CD4-positive, CD25-positive, alpha-beta regulatory T cell (primary cell): ENCODE measurements at places on chromosomes 5 and 9. TPM values are rescaled to one million over a fixed set of nuclear protein-coding genes. Genes with fewer than 3 reads are reported as not detected.
A peak's percentile ranks its signal among the peaks of the same experiment; 100 is the strongest.

DNA sequence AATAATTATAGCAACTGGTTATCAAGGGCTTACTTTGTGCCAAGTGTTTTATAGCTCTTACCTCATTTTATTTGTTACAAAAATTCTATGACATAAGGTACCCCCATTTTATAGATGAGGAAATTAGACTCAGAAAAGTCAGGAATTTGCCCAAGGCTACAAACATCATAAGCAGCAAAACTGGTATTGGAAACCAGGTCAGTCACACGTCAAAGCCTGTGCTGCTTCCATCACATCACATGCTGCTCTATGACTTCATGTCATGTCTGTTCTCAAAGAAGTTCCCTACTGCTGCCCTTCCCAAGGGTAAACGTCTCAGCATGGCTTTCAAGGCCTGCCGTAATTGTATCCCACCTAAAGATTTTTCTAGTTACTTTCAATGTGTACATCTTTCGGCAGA lies 6.9 kb upstream of the KIF2A start:
- H3K27me3 ChIP-seq: no peaks in the 10 kb centered on the region
- peaks cover 32% of the 10 kb centered on the region for H3K4me1 ChIP-seq
- peak overlapping the region; percentile 54 for H3K4me3 ChIP-seq

GRCh38 chr5:135973323-135974020 lies 18.7 kb upstream of the LECT2 start:
- H3K27me3 ChIP-seq: peaks cover 19% of the 10 kb centered on the region
- DNase-seq: no peak
- no peaks in the 10 kb centered on the region for H3K36me3 ChIP-seq
- H3K4me3 ChIP-seq: no peak overlapping the region
- no peak overlapping the region for H3K27ac ChIP-seq

DNA sequence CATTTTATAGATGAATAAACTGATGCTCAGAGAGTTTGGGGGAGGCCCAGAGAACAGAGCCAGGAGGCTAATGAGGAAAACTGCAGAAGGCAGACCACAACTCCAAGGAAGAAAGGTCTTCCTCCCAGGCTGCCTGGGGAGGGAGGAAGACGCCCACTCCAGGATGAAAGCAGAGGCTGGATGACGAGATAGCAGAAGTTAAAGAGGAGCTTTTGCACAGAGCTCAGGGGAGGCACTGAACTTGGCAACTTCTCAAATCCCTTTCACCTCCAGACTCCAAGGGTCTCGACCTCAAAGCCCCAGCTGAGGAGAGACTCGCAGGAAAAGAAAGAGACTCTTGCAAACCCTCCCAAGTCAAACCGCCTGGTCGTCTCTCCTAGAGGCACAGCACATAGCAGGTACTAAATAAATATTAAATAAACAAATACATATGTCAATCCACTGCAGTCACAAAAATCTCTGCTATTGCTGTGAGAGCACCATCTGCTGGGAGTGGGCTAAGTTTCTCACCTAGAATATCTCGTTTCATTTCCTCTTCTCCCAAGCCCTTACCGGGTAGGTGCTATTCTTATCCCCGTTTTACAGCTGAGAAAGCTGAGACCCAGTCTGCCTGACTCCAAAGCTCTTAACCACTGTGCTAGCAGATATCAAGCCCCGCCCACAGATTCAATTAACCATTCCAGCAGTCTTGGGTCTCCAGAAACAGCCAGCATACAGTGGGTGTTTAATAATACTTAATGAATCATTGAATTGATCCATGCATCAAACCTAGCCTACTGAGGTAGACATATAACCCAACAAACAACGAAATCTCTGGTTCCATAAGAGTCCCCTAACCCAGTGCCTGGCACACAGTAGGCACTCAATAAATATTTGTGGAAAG lies 97.8 kb upstream of the HAND1 start:
- DNase-seq: no peak
- no peaks in the 10 kb centered on the region for H3K36me3 ChIP-seq
- no peaks in the 10 kb centered on the region for H3K27me3 ChIP-seq
- no peak overlapping the region for H3K4me3 ChIP-seq

DNA sequence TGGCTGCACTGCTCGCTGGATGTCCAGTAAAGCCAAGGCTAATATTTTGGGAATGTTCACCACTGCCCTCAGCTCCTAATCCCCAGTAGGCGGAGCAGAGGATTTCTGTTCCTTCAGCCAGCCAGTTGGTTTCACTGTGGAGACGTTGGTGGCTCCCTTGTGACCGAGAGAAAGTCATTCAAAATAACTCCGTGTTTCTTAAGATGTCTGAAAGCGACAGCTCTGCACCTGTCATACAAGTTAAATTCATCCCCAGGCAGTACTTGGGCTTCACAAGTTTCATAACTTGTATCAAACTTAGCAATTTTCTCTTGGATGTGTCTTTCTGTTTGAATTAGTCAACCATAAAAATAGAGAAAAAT lies 382 bp upstream of the CDKN2B start:
- no peak overlapping the region for H3K27ac ChIP-seq
- DNase-seq: no peak
- H3K36me3 ChIP-seq: no peaks in the 10 kb centered on the region
- H3K27me3 ChIP-seq: peaks cover 36% of the 10 kb centered on the region

GRCh38 chr5:149561848-149562247 lies 10.6 kb upstream of the CSNK1A1 start:
- no peaks in the 10 kb centered on the region for H3K27me3 ChIP-seq
- DNase-seq: no peak
- H3K36me3 ChIP-seq: no peaks in the 10 kb centered on the region
- H3K27ac ChIP-seq: no peak overlapping the region

DNA sequence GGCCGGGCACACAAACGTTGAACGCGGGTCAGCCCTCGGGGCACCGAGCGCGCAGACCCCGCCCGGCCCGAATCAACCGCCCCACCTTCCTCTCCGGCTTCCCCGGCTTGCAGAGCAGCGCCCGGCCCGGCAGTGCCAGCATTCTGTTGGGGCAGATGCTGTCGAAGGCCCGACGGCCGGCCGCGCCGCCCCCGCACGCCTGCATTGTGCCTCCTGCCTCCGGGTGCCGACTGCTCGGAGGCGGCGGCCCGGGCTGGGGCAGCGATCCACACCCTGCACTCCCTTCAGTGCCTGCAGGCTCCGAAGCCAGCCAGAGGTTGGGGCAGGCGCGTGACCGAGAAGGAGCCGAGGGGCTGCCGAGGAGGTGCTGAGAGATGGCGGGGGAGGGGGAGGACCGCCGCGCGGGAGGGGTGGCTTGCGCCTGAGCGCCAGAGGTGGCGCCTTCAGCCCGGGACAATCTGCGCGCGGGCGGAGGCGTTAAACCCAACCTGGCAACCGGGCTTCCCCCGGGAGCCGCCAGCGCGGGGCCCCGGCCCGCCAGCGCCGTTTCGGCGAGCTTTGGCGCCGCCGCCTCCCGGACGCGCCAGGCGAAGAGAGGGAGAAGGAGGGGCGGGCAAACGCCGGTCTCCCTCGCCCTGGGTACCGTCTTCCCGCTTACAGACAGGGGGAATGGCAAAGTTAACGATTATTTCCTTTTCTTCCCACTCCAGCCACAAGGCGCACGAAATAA lies at the start of gene MCIDAS:
Gene MCIDAS (minus strand): TSS at position 382 of the 730 bp plus-strand sequence. CDS start 177 bp downstream, at position 205.
- no peaks in the 10 kb centered on the region for H3K36me3 ChIP-seq
- peak within 1 kb of the TSS; percentile 1 for H3K4me3 ChIP-seq
- H3K27ac ChIP-seq: no peak within 1 kb of the TSS
- H3K4me1 ChIP-seq: peaks cover 44% of the 10 kb centered on the region
- peaks cover 69% of the 10 kb centered on the region for H3K27me3 ChIP-seq

DNA sequence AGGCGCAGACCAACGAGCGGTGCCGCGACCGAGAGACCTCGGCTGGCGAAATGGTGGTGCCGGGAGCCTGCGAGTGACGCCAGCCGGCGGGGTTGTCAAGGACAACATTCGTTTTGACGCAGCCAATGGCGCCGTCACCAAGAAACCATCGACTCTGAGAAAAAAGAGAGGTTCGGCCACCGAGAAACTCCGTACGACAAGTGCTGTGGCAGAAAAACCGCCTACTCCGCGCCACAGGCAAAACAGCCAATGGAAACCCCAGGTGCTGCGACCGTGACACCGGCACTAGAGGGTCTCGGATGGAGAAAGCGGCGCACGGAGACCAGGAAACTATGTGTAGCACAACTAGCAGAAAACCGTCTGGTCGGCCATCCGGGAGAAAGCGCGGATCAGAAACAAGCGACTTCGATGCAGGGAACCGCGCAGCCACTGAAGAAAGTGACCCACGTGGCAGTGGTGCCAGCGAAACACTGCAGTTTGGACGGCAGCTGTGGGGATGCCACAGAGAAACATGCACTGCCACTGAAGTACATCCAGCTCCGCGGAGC lies 88.8 kb downstream of the ANXA2R start:
- peaks cover 38% of the 10 kb centered on the region for H3K4me1 ChIP-seq
- DNase-seq: peak; percentile 87
- H3K4me3 ChIP-seq: peak overlapping the region; percentile 89
- no peaks in the 10 kb centered on the region for H3K27me3 ChIP-seq

DNA sequence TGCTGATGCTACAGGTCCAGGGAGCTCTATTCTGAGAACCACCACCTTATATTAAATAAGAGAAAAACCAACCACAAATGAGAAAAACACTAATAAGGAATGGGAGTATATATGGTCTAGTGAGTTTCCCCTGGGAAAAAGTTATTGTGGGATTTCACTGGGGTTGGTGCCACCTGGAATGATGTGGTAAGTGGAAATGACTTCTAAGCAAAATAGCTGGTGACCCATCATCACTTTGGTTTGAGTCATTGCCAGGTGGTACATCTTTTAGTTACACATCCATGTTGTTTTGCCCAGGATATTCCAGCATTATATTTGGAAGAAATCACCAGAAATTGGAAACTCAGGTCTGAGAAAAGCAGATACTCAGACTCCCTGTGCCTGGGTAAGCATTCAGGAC lies 437.3 kb downstream of the DTWD2 start:
- no peak overlapping the region for H3K27ac ChIP-seq
- H3K27me3 ChIP-seq: no peaks in the 10 kb centered on the region
- DNase-seq: no peak
- H3K36me3 ChIP-seq: no peaks in the 10 kb centered on the region
- no peak overlapping the region for H3K4me3 ChIP-seq
- no peaks in the 10 kb centered on the region for H3K4me1 ChIP-seq

DNA sequence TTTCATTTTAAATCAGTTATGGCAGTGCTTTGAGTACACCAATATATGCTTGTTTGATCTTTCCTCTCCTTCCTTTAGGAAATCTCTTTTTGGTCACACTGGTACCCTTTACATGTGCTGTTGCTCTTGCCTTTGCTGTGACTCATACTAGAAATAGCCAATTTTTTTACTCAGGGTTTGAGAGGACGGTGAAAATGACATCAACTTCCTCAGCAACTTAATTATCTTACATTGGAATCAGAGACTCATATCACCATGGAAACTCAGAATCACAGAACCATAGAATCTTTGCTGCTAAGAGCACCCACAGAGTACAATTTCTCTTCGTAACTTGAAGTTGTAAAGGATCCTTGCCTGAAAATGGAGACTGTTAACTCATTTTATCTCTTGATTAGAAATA lies 13.8 kb upstream of the ZNF300 start:
- no peaks in the 10 kb centered on the region for H3K27me3 ChIP-seq
- no peak overlapping the region for H3K27ac ChIP-seq
- H3K4me1 ChIP-seq: no peaks in the 10 kb centered on the region
- no peak overlapping the region for H3K4me3 ChIP-seq
- H3K36me3 ChIP-seq: no peaks in the 10 kb centered on the region

- H3K27ac ChIP-seq: peak overlapping the region; percentile 92
- H3K27me3 ChIP-seq: no peaks in the 10 kb centered on the region
- H3K4me3 ChIP-seq: peak overlapping the region; percentile 55
- peaks cover 9% of the 10 kb centered on the region for H3K36me3 ChIP-seq
- peak; percentile 88 for DNase-seq
- H3K4me1 ChIP-seq: peaks cover 100% of the 10 kb centered on the region
Measured at GRCh38 chr5:132425009-132425937, 55.8 kb downstream of the SLC22A5 start.

DNA sequence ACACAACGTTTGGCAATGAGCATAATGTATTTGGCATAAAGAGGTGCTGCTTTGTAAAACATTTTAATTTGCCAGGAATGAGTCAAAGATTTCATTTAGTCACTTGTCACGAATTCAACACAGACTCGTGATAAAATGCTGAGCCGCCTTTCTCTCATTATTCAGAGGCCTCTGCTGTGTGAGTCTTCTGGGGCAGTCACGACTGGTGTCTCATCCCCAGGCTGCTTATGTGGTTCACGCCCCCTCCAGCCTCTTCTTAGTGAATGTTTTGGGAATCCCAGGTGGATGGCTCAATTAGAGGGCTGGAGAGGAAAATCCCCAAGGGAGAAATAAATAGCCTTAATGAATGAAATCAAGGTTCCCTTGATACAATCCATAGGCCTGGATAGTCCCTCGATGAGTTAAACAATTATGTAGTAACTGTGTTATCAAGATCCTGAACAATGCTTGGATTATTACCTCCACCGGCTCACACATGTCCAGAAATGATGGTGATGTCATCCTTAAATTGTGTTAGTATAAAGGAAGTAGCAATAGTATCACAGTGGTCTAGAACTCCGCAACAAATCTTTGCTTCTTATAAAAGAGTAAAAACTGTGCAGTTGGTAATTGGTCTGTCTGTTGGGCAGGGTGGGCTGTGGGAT lies 192.1 kb upstream of the ADAMTS16 start:
- no peak overlapping the region for H3K4me3 ChIP-seq
- DNase-seq: no peak
- no peaks in the 10 kb centered on the region for H3K4me1 ChIP-seq

GRCh38 chr9:69121155-69122081 lies 52.7 kb upstream of the TJP2 start:
- H3K4me1 ChIP-seq: peaks cover 19% of the 10 kb centered on the region
- no peaks in the 10 kb centered on the region for H3K36me3 ChIP-seq
- peak overlapping the region; percentile 79 for H3K4me3 ChIP-seq
- DNase-seq: peak; percentile 4

GRCh38 chr5:17989567-17990563 lies 355.6 kb downstream of the TAF11L14 start:
- no peaks in the 10 kb centered on the region for H3K27me3 ChIP-seq
- H3K4me1 ChIP-seq: no peaks in the 10 kb centered on the region
- H3K4me3 ChIP-seq: no peak overlapping the region
- no peak overlapping the region for H3K27ac ChIP-seq
- no peaks in the 10 kb centered on the region for H3K36me3 ChIP-seq
- DNase-seq: no peak

DNA sequence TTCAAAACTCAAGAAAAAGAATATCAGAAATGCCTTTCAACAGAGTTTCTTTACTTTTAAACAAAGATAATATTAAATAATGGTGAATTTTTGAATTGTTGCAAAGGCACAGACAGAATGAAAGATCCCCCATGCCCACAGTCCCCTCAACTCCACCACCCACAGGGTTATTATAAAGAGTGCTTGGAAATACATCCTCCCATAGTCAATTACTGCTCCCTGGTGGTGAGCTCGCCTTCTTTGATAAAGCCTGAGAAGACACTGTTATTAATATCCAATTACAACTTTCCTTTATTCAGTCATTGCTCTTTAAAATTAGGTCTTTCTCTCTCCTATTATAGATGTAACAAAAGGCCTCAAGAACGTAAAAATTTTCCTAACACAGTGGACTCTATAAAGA lies 490.2 kb upstream of the RORB start:
- H3K27me3 ChIP-seq: no peaks in the 10 kb centered on the region
- no peak overlapping the region for H3K27ac ChIP-seq
- no peaks in the 10 kb centered on the region for H3K4me1 ChIP-seq
- H3K36me3 ChIP-seq: no peaks in the 10 kb centered on the region

The GAPT gene
- 1.1 TPM for total RNA-seq

The AK8 gene
- total RNA-seq: not detected

The FOXD4 gene
- 0.32 TPM for total RNA-seq
